ENCODE measurements at places on chromosomes 4 and X. TPM values are rescaled to one million over a fixed set of nuclear protein-coding genes. Genes with fewer than 3 reads are reported as not detected.

GRCh38 chr4:1074077-1074476 is 39.3 kb downstream of the RNF212 start:
- DNase-seq, result no peak
- H3K36me3 ChIP-seq, result no peaks in the 10 kb centered on the region
- H3K4me1 ChIP-seq, result no peaks in the 10 kb centered on the region

- H3K4me1 ChIP-seq, result no peaks in the 10 kb centered on the region
- no peak overlapping the region for H3K27ac ChIP-seq
- no peaks in the 10 kb centered on the region for H3K36me3 ChIP-seq
- DNase-seq, result no peak
These were observed 169.1 kb downstream of the ARHGAP24 start for GRCh38 chr4:85644061-85644460.

PCDH10 gene
- total RNA-seq, result 0.94 TPM

HSFX4 gene
- not detected for total RNA-seq

GRCh38 chrX:109964390-109964789 is 38.5 kb upstream of the TMEM164 start:
- H3K4me3 ChIP-seq, result no peak overlapping the region
- no peak for DNase-seq
- H3K4me1 ChIP-seq, result no peaks in the 10 kb centered on the region
- no peaks in the 10 kb centered on the region for H3K36me3 ChIP-seq

GRCh38 chr4:143399113-143399949 is 62.7 kb downstream of the GAB1 start:
- no peak for DNase-seq
- H3K4me1 ChIP-seq, result peaks cover 68% of the 10 kb centered on the region
- no peaks in the 10 kb centered on the region for H3K36me3 ChIP-seq
- H3K27me3 ChIP-seq, result no peaks in the 10 kb centered on the region
- no peak overlapping the region for H3K4me3 ChIP-seq
- H3K27ac ChIP-seq, result no peak overlapping the region

RRH gene
- not detected for total RNA-seq

DNA sequence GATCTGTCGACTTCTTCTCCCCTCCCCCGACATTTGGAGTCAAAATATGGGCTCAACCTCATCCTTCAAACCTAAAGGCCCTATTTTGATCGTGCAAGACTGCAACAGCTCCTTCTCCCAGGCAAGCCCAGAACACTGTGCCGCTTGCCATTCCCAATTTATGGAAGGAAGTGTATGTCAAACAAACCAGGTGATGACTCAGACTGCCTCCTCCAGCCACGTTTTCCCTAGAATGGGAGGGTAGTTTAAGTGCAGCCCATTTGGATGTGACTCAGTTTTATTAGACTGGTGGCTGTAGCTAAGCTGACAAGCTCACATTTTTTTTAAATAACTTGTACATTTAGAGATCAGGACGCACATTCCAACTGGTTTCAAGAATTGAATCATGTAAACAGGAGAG is 570.4 kb upstream of the DIPK2B start:
- no peaks in the 10 kb centered on the region for H3K27me3 ChIP-seq
- H3K36me3 ChIP-seq, result no peaks in the 10 kb centered on the region
- DNase-seq, result no peak

- no peak overlapping the region for H3K27ac ChIP-seq
- no peak overlapping the region for H3K4me3 ChIP-seq
- no peaks in the 10 kb centered on the region for H3K36me3 ChIP-seq
- no peaks in the 10 kb centered on the region for H3K4me1 ChIP-seq
- H3K27me3 ChIP-seq, result no peaks in the 10 kb centered on the region
These were observed 338.3 kb upstream of the NR3C2 start for GRCh38 chr4:148780426-148781005.

RTL5 gene
- total RNA-seq, result 3.0 TPM

DNA sequence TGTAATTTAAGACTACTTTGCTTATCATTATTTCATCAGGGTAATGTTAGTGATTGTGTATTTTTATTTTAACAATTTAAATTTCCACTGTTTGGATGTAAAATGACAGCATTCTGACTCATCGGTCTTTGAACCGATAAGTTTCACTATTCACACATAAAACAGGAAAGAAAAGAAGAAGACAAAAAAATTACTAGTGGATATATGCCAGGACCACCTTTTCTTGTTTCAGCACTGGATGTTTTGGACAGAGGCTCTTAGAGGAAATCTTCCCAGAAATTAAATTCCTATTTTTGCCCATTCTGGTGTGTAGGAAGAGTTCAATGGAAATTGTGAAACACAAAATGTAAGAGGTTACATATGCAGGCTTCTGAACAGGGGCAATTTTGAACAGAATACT is 57.4 kb downstream of the VEGFC start:
- H3K36me3 ChIP-seq, result no peaks in the 10 kb centered on the region
- no peak overlapping the region for H3K4me3 ChIP-seq
- no peak overlapping the region for H3K27ac ChIP-seq
- no peaks in the 10 kb centered on the region for H3K4me1 ChIP-seq
- no peak for DNase-seq
- H3K27me3 ChIP-seq, result no peaks in the 10 kb centered on the region

DNA sequence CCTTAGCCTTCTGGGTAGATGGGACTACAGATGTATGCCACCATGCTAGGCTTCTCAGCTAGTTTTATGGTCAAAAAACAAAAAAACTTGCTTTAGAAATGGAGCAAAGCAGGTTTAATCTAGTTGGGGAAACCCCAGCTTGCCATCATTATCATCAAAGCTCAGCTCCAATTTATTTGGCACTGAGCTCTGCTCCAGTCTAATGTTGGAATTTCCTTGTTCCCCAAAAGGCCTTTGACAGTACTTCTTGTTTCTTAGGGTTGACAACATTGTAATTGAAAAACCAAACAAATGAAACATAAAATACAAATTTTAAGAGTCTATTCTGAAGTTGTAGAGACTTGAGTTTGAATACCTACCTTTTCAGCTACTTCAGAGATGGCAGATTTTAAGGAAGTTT is 48.0 kb downstream of the MRPL1 start:
- no peak overlapping the region for H3K4me3 ChIP-seq
- H3K36me3 ChIP-seq, result peaks cover 15% of the 10 kb centered on the region
- no peaks in the 10 kb centered on the region for H3K4me1 ChIP-seq
- no peaks in the 10 kb centered on the region for H3K27me3 ChIP-seq

DNA sequence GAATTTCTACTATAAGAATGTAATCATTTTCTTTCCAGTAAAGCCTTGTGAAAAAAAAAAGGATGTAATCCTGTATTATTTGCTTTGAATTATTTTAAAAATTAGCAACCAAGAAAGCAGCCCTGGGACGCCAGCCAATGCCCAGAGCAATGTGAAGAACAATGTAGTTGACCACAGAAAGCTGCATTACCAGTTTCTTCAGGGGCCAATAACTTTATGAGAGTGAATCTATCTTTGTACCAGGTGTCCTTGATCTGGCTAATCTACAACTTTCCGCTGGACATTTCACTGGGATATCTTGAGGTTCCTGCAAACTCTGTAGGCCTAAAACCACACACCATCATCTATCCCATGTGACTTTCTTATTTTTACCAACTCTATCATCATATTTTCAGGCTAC is 7.6 kb upstream of the KLHL2 start:
- no peaks in the 10 kb centered on the region for H3K36me3 ChIP-seq
- no peaks in the 10 kb centered on the region for H3K27me3 ChIP-seq
- no peak for DNase-seq
- no peak overlapping the region for H3K4me3 ChIP-seq

- H3K4me1 ChIP-seq, result no peaks in the 10 kb centered on the region
- H3K4me3 ChIP-seq, result no peak overlapping the region
- no peaks in the 10 kb centered on the region for H3K36me3 ChIP-seq
- DNase-seq, result no peak
These were observed 229.8 kb downstream of the DKK2 start for GRCh38 chr4:106806158-106806797.

GAGE1 gene
- total RNA-seq, result not detected

GRCh38 chr4:14896656-14897175 is 105.6 kb upstream of the CPEB2 start:
- no peak overlapping the region for H3K4me3 ChIP-seq
- no peak overlapping the region for H3K27ac ChIP-seq
- no peak for DNase-seq
- no peaks in the 10 kb centered on the region for H3K27me3 ChIP-seq

DNA sequence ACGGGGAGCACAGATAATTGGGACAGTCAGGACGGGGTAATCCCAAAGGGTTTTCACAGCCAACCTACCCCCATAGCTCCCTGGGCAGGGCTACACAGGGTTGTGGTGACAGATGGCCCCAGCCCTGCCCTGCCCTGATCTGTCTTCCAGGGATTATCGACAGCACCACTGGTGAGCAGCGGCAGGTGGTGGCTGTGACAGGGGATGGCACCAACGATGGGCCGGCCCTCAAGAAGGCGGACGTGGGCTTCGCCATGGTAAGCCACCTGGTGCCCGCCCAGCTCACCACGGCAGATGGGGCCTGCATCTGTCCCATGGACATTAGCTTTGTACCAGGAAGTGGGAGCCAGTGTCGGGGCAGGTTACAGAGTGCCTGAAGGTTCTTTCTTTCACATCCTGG is 39.3 kb downstream of the ATP2B3 start:
- no peaks in the 10 kb centered on the region for H3K4me1 ChIP-seq
- H3K36me3 ChIP-seq, result no peaks in the 10 kb centered on the region
- H3K27ac ChIP-seq, result no peak overlapping the region

- no peaks in the 10 kb centered on the region for H3K36me3 ChIP-seq
- no peak overlapping the region for H3K4me3 ChIP-seq
- DNase-seq, result no peak
- no peaks in the 10 kb centered on the region for H3K27me3 ChIP-seq
- H3K4me1 ChIP-seq, result no peaks in the 10 kb centered on the region
- H3K27ac ChIP-seq, result no peak overlapping the region
These were observed 20.1 kb downstream of the SUPT20HL1 start for GRCh38 chrX:24380262-24381187.

DNA sequence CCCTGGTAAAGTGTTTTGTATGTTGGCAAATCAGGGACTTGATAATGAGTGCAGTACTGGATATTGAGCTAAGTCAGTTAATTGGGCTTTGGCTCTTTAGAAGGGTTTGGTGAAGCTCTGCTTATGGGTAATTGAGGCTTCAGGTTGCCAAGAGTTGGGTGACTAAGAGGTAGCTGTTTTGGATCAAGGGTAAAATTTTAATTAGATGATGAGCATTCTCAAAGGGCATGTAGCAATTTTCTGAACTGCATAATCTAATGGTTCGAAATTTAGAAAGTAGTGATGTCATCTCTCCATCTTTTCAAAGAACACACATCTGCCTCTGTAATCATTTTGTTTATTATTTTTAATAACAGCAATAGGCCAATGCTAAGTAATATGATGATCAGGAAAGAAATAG is 5.5 kb upstream of the TRIM2 start:
- no peaks in the 10 kb centered on the region for H3K27me3 ChIP-seq
- no peaks in the 10 kb centered on the region for H3K36me3 ChIP-seq
- H3K4me3 ChIP-seq, result no peak overlapping the region
- H3K4me1 ChIP-seq, result no peaks in the 10 kb centered on the region
- DNase-seq, result no peak
- H3K27ac ChIP-seq, result no peak overlapping the region

FHIP1A gene
- 11.8 TPM for total RNA-seq

CXCL11 gene
- not detected for total RNA-seq

Data from right atrium auricular region (tissue), 2 donors.